ENCODE measurements at places on chromosomes 3 and 15.

DNA sequence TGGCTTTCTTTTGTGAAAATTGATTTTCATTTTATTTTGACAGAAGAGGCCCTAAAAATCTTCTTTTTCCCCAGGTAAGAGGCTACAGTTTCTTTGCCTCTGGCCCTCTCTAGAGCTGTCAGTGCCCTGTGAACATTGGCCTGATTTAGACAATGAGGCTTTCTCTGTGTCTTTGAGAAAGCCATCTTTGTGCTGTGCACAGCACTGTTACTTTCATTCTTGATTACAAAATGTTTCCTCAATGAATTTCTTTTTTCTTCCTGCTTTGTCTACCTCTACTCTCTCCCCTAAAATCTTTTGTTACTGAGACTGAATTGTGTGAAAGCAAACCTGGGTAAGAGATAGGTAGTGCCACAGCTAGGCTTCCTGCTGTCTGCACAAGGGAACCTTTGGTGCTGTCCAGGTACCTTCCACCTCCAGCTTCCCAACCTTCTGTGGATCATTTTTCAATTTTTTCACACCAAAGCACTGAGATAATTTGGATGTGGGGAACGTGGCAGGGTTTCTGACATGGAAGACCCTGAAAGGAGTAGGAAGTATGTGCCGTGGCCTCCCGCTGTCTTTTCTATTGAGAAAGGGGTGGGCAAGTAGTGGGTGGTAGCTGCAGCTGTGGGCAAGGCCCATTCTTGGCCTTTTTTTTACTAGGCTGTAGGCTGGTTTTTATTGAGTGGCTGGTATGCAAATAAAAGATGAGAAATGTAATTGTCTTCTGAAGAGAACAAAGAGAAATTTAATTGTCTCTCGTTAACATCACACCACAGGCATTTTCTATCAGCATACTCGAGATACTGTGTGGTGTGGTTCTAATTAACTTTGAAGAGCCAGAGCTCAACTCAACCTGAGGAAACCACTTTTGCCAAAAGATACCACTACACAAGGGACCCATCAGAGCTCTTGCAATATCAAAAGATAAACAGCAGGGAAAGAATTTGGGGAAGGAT is 21.0 kb downstream of the RAB8B start:
- DNase-seq: peak; percentile 49

GRCh38 chr3:166962911-166963310 is 417.2 kb downstream of the ZBBX start:
- no peak for DNase-seq

- DNase-seq: no peak
Measured at GRCh38 chr3:11434563-11435096, 162.4 kb downstream of the ATG7 start.

DNA sequence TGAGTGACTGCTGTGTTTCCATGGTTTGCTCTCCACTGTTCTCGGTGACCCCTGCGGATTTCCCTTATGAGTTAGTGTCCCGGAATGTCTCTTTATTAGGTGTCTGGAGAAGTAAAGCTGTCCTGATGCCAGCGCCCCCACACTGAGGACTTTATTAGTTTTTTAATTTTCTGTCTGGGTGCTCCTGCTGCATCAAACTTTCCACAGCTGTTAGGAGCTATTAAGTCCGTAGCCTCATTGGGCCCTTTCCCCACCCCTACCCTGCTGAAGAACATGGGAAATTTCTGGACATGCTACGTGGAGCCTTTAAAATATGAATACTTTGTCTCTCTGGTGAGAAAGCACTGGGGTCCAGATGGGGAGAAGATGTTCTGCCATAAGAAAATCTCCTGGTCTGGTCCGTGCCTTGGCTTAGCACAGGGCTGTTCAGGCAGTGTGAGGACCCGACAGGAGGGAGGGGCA is 161.7 kb upstream of the HES1 start:
- DNase-seq: peak; percentile 91

DNA sequence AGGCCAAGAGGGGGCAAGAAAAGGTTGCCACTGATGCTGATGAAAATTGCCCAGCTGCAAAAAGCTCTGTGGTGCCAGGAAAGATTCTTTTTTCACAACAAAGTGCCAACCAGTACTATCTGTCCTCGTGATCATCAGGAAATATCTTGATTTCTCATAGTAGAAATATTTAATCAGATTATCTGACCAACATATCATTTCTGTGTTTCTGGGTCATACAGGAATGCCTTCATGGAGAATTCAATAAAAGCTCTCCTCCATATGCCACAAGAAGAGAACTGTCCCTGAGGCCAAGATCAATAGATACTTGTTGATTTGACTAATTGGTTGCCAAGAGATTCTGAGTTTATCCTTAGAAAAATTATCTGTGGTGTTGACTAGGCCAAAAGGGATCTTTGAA is 63.5 kb downstream of the FSIP1 start:
- DNase-seq: no peak

DNA sequence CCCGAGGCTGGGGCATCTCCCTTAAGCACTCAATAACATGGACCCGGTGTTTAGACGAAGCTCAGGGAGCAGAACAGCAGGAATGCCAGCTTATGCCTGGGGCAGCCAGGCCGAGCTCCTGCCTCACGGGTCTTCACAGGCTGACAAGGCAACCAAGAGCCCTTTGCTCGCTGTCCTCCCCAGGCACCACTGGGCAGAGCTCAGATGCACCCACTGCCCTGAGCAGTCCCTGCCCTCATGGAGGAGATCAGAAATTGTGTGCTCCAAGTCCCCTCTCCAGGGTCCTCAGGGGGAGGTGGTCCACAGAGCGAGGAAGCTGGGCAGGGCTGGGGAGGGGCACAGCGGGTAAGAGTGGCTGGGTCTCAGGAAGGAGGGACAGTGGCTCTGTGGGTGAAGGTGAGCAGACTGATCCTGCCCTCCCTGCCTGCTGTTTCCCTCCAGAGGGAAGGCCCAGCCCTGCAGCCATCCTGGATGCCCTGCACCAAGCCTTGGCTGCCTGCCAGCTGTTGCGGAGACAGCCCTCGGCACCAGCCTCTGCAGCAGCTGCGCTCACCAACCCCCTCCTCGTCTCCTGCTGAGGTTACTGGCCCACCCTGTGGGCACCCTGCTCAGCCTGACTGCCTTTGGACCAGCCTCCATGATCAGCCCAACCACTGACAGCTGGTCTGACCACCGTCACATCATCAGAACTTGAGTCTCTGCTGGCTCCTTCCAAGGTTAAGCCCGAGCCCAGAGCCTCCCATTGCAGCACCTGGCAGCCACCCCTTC is 21.1 kb upstream of the GP9 start:
- DNase-seq: no peak

- no peak for DNase-seq
Measured at GRCh38 chr3:6098516-6099157, 762.3 kb upstream of the GRM7 start.

Measured in fibroblast of skin of right biceps (primary cell).